ENCODE measurements at places on chromosomes 1 and 21.

DNA sequence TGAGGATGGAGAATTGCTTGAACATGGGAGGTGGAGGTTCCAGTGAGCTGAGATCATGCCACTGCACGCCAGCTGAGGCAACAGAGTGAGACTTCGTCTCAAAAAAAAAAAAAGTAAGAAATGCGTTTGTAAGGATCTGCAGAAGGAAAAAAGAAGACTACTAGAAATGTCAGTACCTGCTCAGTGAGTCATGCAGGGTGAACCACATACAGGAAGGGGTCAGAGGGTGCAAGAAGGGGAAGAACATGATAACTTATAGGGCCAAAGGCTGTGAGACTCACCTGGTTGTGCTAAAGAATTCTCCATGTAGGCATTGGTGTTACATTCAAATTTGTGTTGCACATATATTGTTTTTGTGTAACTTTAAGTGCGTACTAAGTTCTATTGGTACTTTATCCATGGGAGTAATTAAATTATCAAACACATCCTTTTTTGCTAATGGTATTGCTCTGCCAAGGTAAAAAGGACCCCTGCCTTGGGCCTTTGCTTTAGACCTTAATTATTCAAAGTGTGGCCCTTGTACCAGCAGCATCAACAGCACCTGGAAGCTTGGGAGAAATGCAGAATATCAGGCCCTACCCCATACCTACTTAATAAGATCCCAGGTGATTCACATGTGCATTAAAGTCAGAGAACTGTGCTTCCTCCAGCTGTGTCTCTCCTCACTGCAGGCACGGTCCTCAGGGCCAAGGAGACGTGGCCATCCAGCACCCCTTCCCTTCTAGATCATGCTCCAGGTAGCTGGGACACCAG, 96.4 kb upstream of the PPP2R5A start:
- no peak for DNase-seq

- no peak for DNase-seq
These were observed 62.9 kb downstream of the PACC1 start for GRCh38 chr1:212351588-212352362.

DNA sequence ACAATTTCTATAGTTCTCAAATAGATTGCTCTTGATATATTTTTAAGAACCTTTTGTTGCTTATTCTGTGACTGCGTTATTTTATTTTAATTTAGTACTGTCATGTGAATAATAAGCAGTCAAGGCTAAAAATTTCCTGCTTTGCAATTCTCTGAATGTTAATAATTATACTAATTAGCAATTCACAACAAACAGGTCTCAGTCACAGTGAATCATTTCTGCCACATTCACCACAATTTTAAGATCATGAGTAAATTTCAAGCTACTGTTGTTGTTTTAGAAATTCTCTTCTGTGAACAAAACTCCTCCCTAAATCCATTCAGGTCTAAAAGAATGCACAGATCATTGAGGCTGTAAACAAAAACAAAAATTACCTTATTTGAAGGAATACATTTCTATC, 339.6 kb upstream of the DPYD start:
- no peak for DNase-seq

- DNase-seq, result peak; percentile 80
These were observed 8.8 kb upstream of the CTBS start for GRCh38 chr1:84582802-84583587.

GRCh38 chr1:8925406-8925805, 20.3 kb upstream of the CA6 start:
- no peak for DNase-seq

GRCh38 chr21:45725844-45726200, 82.3 kb downstream of the PCBP3 start:
- DNase-seq, result no peak

- DNase-seq, result no peak
These were observed 34.4 kb upstream of the ZNF648 start for GRCh38 chr1:182095946-182096345.

GRCh38 chr1:154975409-154976059, 1.1 kb downstream of the CKS1B start:
- DNase-seq, result no peak

DNA sequence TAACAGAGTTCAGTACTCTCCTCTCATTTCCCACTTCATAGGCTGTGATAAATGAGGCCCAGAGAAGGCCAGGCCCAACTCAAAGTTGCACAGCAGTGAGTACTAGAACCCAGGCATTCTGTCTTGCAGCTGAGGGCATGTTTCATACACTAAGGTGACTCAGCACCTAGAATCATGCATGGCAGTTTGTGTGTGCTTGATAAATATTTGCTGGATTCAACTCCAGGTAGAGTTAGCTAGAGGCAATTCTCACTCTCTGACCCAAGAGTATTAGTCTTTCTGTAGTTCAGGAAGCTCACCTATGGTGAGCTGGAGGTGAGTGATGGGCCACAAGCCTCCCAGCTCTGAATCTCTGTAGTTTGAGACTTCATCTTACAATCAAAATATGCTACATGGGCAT, 10.7 kb downstream of the NKAIN1 start:
- no peak for DNase-seq

DNA sequence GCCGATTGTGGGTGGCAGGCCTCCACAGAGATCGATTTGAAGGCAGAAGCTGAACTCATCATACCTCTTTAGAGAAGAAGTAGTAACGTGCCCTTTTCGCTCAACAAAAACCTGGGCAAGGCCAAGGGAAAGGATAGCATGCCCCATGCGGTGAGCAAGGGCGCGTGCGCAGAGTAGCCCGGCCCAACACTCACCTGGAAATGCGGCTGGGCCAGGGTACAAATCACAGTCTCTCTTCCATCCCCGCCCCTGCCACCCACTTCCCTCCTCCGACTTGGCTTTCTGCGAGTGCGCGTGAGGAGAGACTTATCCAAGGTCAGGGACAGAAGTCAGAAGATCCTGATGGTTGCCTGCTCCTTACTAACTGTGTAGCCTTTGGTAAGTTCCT, 160.7 kb upstream of the C1orf21 start:
- no peak for DNase-seq

GRCh38 chr21:38389896-38390295, 108.4 kb downstream of the ERG start:
- no peak for DNase-seq

GRCh38 chr1:212954514-212954913, 4.2 kb downstream of the VASH2 start:
- no peak for DNase-seq

DNA sequence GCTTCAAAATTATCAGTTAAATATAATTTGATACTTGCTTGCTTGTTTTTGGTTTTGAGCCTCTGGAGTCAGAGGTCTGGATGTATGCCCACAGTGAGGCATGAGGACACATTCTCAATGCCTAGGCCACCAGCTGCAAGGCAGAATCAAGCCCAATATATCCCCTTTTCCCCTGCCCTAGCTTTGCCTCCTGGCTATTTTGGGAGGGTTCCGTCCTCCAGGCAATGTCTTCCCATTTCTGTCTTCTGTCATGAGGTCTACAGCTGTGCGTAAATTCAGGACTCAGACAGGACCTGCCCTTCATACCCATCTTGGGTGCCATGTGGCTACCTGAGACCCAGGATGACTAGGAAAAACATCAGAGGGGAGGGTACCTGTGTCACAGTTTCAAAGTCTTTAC, 19.2 kb downstream of the NRDC start:
- no peak for DNase-seq

GRCh38 chr1:5597171-5597850, 394.9 kb downstream of the NPHP4 start:
- no peak for DNase-seq

- no peak for DNase-seq
These were observed 29.1 kb downstream of the EIF2D start for GRCh38 chr1:206582971-206583706.

- no peak for DNase-seq
These were observed 33.8 kb downstream of the POFUT2 start for GRCh38 chr21:45253633-45254459.

DNA sequence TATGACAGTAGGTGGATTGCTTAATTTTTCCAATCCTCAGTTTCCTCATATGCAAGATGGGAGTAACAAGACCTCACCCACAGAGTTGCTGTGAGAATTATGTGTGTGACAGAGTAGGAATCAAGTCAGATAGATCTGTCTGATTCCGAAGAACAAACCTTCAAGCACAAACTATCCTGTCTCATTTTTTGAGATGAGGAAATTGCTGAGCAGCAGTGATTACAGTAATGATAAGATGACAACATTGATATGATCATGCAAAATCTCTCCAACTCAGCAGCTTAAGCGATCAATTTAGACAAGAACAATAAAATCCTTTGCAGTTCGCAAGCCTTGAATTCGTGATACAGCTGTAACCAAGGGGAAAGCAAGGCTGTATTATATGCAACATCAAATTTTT, 474.1 kb downstream of the OMA1 start:
- DNase-seq, result no peak

GRCh38 chr1:208476846-208477170, 232.6 kb upstream of the PLXNA2 start:
- DNase-seq, result peak; percentile 52

GRCh38 chr1:170662561-170663403, 1.1 kb upstream of the PRRX1 start:
- DNase-seq, result no peak

DNA sequence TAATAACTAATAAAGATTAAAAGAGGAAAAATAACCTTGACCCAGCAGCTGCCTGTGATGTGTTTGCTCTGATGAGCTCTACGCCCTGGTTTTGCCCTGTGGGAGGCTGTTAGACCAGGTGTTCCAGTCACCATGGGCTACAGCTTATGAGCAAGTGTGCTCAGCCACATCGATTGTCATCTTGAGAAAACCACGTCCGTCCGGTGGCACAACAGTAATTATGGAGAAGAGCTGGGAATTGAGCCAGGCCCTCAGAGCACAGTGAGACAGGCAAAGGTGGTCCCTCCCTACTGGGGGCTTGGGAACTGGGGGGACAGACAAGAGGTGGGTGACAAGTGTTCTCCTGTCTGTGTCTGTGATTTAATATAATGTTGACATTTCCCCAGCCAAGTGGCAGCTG, 420.5 kb downstream of the MATN1 start:
- DNase-seq, result peak; percentile 97

DNA sequence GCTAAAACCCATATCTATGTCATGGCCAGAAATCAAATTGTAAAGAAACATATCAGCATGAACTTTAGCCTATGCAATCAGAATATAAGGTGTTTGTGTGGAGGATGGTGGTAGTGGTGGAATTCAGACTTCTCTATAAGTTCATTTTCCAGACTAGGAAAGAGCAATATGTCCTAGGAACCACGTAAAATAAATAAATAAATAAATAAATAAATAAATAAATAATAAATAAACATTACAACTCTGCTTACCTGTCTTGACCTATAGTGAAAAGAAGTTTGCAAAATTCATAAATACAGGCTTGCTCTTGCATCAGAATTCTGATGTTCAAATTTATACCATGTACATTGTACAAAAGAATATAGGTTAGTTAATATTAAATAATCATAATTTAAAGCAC, 1382.6 kb upstream of the ADGRL2 start:
- no peak for DNase-seq

Measured in SHP77 treated with DMSO at 0.1 percent for 48 hours (cell line).